ENCODE measurements at places on chromosomes 1 and 21. TPM values are rescaled to one million over a fixed set of nuclear protein-coding genes. Genes with fewer than 3 reads are reported as not detected.

DNA sequence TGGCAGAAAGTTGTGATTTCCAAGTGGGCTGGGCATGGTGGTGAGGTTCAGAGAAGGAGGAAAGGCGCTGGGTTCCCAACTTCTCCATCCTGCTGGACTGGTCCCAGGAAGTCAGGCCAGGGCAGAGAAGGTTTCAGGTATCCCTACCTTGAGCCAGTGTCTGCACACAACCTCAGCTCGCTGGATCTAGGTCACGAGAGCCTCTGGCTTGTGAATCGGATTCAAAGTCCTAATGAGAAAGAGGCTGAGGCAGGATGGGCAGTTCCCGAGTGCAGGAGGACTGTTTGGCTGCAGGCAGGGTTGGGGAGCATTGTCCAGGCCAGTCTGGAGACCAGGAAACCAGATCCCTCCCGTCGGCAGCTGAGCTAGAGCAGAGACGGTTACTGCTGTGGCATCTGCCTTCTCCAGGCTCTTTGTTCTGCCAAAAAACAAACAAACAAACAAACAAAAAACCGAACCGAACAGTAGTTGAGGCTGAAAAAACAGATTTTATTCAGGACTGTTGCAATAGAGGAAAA is 19.5 kb upstream of the IGSF21 start:
- no peaks in the 10 kb centered on the region for H3K36me3 ChIP-seq
- H3K27ac ChIP-seq, result no peak overlapping the region
- no peak overlapping the region for H3K4me3 ChIP-seq
- no peaks in the 10 kb centered on the region for H3K4me1 ChIP-seq
- DNase-seq, result no peak

DNA sequence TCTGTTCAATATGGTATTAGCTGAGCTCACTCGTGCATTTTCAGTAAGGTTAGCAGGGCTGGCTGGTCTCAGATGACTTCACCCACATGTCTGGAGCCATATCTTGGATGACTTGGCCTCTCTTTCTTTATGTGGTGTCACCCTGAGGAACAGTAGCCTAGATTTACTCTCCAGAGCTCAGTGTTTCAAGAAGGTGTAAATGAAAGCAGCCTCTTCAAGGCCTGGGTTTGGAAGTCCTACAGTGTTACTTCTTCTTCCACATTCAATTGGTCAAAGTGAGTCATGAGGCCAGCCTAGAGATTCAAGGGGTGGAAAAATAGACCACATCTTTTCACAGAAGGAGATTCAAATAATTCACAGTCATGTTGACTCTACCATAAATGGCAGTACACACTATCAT is 12.2 kb downstream of the VCAM1 start:
- no peak overlapping the region for H3K4me3 ChIP-seq
- no peak overlapping the region for H3K27ac ChIP-seq
- DNase-seq, result no peak
- H3K4me1 ChIP-seq, result peaks cover 34% of the 10 kb centered on the region
- H3K27me3 ChIP-seq, result no peaks in the 10 kb centered on the region

DNA sequence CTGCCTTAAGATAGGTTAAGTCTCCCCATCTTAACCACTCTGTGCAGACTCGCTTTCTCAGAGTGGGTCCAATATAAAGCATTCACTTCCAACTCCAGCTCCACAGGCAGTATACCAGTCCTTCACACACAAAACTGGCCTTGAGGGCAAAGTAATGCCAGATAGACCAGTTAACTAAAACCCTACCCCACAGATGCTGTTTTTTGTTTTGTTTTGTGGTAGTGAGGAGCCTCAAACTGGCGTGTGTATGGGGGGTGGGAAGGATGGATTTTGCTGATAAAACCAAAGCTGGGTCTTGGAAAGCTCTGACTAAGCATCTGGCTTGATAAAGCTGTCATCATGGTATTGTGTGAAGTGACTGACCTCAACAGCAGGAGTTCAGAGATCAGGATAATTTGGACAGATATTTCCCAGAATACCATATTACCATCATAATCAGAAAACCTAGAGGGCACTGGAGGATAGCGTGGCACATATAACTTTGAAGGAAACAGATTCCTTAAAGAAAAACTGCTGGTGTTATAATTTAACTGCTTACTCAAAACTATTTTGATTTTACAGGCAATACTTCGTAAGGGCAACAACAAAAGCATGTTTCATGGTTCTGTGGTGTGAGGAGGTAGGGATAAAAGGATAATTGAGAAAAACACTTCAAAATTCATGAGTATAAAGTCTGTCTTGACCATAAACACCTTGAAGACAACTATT is 29.6 kb upstream of the CPLANE2 start:
- peak overlapping the region; percentile 17 for H3K27ac ChIP-seq
- no peak for DNase-seq
- no peak overlapping the region for H3K4me3 ChIP-seq
- no peaks in the 10 kb centered on the region for H3K36me3 ChIP-seq
- peaks cover 23% of the 10 kb centered on the region for H3K4me1 ChIP-seq

- H3K27me3 ChIP-seq, result no peaks in the 10 kb centered on the region
- H3K4me1 ChIP-seq, result no peaks in the 10 kb centered on the region
- no peak overlapping the region for H3K4me3 ChIP-seq
Measured at GRCh38 chr1:248910761-248911160, 4.7 kb downstream of the PGBD2 start.

DNA sequence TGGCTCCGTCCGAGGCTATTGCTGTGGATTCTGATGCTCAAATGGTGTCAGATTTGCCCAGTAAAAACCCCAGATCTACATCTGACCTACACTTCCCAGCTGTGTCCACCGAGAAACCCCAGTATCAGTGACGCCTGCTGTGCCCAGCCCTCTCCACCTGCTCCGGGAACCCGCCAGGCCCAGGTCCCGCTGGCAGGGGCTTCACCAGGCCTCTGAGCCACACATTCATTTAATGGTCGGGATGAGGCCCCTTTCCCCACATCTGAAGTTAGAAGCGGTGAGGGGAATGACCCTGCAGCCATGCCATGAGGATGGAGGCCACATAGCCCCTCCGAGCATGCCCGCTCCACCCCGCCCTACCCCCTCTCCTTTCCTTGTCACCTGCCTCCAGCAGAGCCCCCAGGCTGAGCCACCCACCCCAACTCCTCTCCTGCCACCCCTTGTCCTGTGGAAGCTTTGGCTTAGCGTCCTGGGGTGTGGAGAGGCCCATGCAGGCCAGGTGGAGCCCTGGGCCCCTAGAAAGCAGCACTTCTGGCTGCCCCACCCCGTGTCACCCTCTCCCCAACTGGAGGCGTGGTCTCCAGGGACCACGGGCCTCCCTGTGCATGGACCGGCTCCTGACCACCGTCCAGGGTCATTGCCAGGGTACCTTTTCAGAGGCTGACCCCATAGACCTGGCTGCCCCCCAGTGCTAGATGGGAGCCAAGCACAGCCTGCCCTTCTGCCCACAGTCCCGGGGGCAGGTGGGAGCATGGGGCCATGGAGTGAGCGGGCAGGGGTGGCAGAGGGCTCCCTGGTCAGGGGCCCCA is 8.0 kb downstream of the TNFRSF14 start:
- no peaks in the 10 kb centered on the region for H3K27me3 ChIP-seq
- H3K27ac ChIP-seq, result no peak overlapping the region
- DNase-seq, result no peak

DNA sequence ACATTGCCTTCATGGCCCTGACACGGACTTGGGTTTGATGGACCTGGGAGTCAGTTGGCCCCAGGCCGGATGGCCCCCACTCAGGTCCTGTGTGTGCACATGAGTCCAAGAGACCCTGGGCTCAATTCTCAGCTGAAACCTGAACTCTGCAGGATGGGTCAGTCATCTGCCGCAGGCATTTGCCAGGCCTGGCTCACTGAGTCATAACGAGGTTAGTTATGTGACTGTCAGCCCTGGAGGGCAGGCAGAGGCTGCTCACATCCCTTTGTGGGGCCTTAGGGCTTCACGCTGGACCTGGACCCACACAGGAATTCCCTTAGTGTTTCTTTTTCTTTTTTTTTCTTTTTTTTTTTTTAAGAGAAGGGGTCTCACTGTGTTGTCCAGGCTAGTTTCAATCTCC is 46.5 kb downstream of the PSMG1 start:
- H3K36me3 ChIP-seq, result no peaks in the 10 kb centered on the region
- H3K4me3 ChIP-seq, result no peak overlapping the region
- DNase-seq, result no peak
- no peak overlapping the region for H3K27ac ChIP-seq
- peaks cover 5% of the 10 kb centered on the region for H3K4me1 ChIP-seq

DNA sequence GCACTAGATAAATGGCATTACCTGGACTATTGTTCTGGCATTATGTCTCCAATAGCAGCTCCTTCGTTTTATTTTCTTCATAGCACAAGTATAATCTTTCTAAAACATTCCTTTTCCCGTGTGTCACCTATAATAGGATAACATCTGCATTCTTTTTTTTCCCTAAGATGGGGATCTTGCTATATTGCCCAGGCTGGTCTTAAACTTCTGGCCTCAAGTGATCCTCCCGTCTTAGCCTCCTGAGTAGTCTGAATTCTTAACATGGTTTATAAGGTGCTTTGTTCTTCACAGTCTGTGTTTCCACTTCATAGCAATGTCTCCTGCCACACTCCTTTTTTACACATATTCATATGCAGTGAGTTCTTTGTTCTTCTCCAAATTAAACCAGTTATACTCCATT is 8.6 kb upstream of the MOV10 start:
- peaks cover 10% of the 10 kb centered on the region for H3K36me3 ChIP-seq
- no peaks in the 10 kb centered on the region for H3K4me1 ChIP-seq
- H3K27ac ChIP-seq, result no peak overlapping the region
- no peak for DNase-seq

DNA sequence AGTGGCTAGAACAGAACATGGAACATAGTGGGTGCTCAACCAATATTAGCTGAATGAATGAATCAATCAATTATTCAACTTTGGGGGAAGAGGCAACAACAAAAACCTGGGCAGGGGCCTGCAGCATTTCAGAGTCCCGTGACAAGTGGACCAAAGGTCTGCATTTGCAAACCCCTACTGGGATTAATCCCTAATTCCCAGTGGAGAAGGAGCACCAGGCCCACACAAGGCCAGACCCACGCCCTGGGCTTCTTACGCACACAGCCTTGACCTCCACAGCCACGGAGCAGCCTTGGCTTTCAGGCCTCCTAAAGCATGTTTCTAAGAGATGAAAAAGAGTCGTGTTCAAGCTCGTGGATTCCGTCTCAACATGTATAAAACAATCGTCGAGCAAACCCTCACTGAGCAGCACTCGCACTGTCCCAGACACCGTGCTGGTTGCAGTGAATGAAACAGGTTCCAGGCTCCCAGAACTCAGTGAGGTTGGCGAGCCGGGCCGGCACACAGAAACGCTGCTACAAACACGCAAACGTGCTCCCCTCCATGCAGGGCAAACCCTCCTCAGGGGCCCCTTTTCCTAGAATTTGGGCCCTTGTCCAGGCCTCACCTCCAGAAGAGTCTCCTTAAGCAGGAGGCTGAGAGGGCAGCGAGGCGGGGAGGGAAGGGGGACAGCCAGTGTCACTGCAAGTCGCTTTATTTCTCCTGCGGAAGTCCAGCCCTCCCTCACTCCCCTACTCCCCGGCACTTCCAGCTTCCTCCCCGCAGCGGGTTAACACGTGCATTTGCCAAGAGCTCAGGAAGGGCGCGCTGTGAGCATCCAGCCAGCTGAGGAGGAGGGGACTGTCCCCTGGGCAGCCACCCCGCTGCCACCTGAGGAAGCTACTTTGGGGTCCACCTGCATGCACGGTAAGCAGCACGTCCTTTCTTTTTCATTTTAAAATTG is 556.4 kb downstream of the KIF26B start:
- H3K4me1 ChIP-seq, result no peaks in the 10 kb centered on the region
- H3K27me3 ChIP-seq, result no peaks in the 10 kb centered on the region
- no peaks in the 10 kb centered on the region for H3K36me3 ChIP-seq
- no peak for DNase-seq
- H3K27ac ChIP-seq, result no peak overlapping the region

- DNase-seq, result no peak
- H3K4me3 ChIP-seq, result no peak overlapping the region
Measured at GRCh38 chr1:103267266-103267665, 158.9 kb upstream of the COL11A1 start.

GRCh38 chr1:204288021-204288588 is 71.6 kb downstream of the PLEKHA6 start:
- H3K27me3 ChIP-seq, result no peaks in the 10 kb centered on the region
- DNase-seq, result peak; percentile 58
- H3K36me3 ChIP-seq, result no peaks in the 10 kb centered on the region
- H3K4me3 ChIP-seq, result no peak overlapping the region

DNA sequence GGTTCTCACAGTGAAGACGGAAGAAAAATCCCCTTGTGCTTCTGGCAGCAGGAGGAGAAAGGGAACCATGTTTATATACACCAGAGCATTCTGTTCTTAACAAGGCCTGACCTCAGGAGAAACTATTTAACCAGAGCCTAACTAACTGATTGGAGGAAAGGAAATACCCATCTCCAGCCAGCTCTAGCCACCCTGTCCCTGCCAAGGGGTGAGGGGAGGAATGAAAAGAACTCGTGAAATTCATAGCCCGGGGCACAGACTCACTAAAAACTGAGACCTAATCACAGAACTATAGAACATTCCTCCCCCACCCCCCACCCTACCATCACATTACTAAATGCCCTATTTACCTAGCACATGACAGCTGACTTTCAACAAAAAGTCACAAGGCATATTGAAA is 65.0 kb downstream of the KCNH1 start:
- no peak overlapping the region for H3K4me3 ChIP-seq
- no peak overlapping the region for H3K27ac ChIP-seq
- H3K4me1 ChIP-seq, result no peaks in the 10 kb centered on the region
- H3K36me3 ChIP-seq, result no peaks in the 10 kb centered on the region
- no peaks in the 10 kb centered on the region for H3K27me3 ChIP-seq

DNA sequence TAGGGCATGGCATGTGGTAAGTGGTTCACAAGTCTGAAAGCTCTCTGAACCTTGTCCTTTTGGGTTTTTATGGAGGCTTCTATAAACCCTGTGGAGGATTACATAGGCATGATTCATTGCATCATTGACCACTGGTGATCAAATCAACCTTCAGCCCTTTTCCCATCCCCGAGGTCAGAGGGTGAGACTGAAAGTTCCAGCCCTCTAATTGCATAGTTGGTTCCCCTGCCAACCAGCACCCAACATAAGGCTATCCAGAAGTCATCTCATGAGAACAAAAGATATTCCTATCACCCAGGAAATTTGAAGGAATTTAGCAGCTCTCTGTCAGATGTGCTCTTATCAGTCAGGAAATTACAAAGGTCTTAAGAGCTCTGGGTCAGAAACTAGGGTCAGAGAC is 89.5 kb upstream of the ARTN start:
- H3K27me3 ChIP-seq, result no peaks in the 10 kb centered on the region
- no peak overlapping the region for H3K27ac ChIP-seq
- H3K4me3 ChIP-seq, result no peak overlapping the region
- no peak for DNase-seq
- no peaks in the 10 kb centered on the region for H3K4me1 ChIP-seq
- peaks cover 3% of the 10 kb centered on the region for H3K36me3 ChIP-seq

DNA sequence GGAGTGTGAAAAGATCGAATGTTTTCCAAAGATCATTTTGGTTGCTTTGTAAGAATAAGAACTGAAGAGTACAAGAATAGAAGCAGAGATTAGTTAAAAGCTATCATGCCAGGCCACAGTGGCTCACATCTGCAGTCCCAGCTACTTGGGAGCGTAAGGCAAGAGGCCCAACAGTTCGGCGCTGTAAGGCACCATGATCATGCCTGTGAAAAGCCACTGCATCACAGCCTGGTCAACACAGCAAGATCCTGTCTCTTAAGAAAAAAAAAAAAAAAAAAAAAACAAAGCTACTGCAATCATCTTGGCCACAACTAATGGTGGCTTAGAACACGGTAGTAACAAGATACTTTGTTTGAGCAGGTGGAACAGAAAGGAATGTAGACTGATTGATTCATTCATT is 116.2 kb downstream of the EIF4G3 start:
- no peaks in the 10 kb centered on the region for H3K4me1 ChIP-seq
- H3K27me3 ChIP-seq, result no peaks in the 10 kb centered on the region
- no peak overlapping the region for H3K4me3 ChIP-seq

Gene LEFTY2
- total RNA-seq, result 0.48 TPM

Gene BLACAT1
- 0.55 TPM for total RNA-seq

Gene PAPPA2
- 0.55 TPM for total RNA-seq

Gene BEST4
- 1.4 TPM for total RNA-seq

Gene RNF19B
- 15.5 TPM for total RNA-seq

Gene UTS2
- not detected for total RNA-seq

Measured in lung (tissue), 17 donors.